Activated naive CD4-positive, alpha-beta T cell treated with anti-CD3 and anti-CD28 coated beads for 36 hours (primary cell): ENCODE measurements at places on chromosomes 13 and 19. TPM values are rescaled to one million over a fixed set of nuclear protein-coding genes. Genes with fewer than 3 reads are reported as not detected.

- DNase-seq, result peak; percentile 11
Observed at GRCh38 chr13:42075517-42075916, 27.1 kb downstream of the DGKH start.

Gene GIPC3
- 0.29 TPM for total RNA-seq

DNA sequence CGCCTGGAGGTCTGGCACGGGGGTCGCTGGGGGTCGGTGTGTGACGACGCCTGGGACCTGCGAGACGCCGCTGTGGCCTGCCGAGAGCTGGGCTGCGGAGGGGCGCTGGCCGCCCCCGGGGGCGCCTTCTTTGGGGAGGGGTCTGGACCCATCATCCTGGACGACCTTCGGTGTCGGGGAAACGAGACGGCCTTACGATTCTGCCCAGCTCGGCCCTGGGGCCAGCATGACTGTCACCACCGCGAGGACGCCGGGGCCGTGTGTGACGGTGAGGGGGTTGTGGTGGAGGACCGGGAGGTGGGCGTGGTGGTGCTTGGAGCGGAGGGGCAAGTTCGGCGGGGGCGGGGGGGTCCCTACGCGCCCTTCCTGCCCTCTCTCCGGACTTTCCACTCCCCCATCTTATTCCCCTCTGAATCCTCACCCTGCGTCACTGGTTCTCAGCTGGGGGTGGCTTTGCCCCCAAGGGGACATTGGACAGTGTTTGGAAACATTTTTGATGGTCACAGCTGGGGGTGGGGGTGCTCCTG is 5.5 kb downstream of the SSC5D start:
- no peak for DNase-seq

DNA sequence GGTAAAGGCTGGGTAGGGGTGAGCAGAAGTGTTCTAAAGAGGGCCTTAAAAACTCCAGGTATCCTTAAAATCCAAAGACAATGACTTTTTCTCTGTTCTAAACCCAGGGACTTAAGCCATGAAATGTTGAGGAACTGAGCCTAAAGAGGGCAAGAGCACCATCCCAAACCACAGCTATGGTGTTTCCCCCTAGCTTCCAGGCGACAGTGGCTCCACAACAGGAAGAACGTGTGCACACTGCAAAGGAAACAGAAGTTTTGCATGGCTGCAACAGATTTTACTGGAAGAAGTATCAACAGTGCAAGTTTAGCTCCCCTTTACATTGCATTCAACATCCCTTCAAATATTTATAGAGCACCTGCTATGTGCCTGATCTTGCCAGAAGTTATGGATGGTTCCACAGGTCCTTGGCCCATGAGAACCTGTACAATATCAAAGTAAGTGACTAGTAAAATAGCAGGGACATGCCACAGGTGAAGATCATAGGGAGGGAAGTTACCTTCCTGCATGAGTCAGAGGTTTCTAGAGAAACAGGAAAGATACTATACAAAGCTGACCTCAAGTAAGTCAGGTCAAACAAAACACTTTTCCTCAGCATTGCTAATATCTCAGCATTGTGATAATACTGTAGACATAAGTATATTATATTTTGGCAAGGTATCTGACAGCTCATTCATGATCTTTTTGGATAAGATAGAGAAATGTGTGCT is 8.4 kb upstream of the KCTD12 start:
- peak; percentile 15 for DNase-seq

Gene FGF21
- total RNA-seq, result not detected

GRCh38 chr19:49442771-49443365 is 1.5 kb upstream of the SLC17A7 start:
- peak; percentile 70 for DNase-seq

DNA sequence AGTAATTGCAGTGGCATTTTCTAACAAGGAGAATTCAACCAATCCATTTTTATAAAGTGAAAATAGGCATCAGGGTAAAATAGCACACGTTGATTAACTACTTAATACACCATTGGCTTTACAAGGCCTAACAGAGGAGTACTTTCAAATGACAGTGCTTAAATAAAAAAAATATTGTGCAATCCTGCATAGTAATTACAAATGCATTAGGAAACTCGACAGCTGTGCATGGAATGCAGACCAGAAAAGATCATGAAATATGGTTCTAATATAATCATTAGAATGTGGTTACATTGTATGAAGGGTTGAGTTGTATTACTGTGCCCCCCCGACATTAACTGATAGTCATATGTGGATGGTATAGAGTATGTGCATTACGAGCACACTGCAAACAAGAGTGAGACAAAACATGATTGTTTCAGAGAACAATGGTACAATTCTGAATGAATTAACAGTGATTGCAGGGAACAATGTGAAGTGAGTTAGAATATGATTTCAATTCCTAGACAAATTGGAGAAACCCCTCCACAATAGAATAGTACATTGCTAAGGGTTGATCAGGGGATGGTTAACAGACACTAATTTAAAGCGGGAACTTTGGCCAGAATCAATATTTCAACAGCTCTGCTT is 270.6 kb downstream of the GPC5 start:
- no peak for DNase-seq
